H4 (cell line): ENCODE measurements at places on chromosomes 7 and 10. TPM values are rescaled to one million over a fixed set of nuclear protein-coding genes. Genes with fewer than 3 reads are reported as not detected.
A peak's percentile ranks its signal among the peaks of the same experiment; 100 is the strongest.

DNA sequence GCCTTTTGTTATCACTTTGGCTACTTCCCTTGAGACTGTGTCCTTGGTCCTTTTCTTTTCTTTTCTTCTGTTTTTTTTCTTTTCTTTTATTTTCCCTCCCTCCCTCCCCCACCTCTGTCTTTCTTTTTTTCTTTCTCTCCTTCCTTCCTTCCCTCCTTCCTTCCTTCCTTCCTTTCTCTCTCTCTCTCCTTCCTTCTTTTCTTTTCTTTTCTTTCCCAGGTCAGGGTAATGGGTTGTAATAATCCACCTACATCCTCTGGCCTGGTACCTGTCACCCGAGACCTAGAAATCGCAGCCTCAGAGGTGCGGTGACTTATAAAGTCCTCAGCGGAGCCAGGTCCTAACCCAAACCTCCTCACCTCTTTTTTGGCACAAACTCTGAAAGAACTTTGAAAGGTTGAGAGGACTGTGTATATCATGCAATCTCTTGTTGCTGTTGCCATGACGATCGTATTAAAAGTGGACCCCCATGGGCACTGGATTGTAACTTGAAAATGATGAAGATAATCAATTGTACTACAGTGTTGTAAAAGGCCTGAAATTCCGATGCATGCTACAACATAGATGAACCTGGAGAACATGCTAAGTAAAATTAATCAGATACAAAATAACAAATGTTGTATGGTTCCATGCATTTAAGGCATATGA, 140.7 kb upstream of the AGK start:
- DNase-seq, result no peak

GRCh38 chr10:101029520-101030295, 1.2 kb downstream of the PDZD7 start:
- no peak for DNase-seq

GRCh38 chr7:141710301-141710700, 2.1 kb downstream of the WEE2 start:
- DNase-seq, result no peak

- no peak for DNase-seq
Observed at GRCh38 chr10:120819366-120819765, 31.8 kb upstream of the WDR11 start.

DNA sequence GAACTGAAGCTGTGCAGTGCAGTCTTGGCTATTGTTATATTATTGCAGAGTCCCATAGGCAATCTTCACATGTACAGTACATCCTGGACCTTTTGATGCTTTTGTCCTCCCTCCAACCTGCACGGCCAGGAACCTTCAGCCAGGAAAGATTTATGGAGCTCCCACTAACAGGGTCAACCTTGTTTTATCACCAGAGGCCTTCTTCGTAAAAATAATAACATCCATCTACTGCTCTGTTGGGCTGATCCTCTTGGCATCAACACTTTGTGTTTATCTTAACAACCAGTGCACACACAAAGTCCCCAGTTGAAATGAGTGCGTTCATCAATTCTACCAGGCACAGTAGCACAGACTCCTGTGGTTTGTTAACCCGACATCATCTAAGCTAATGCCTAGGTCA, 72.4 kb downstream of the AGMO start:
- DNase-seq, result no peak

DNA sequence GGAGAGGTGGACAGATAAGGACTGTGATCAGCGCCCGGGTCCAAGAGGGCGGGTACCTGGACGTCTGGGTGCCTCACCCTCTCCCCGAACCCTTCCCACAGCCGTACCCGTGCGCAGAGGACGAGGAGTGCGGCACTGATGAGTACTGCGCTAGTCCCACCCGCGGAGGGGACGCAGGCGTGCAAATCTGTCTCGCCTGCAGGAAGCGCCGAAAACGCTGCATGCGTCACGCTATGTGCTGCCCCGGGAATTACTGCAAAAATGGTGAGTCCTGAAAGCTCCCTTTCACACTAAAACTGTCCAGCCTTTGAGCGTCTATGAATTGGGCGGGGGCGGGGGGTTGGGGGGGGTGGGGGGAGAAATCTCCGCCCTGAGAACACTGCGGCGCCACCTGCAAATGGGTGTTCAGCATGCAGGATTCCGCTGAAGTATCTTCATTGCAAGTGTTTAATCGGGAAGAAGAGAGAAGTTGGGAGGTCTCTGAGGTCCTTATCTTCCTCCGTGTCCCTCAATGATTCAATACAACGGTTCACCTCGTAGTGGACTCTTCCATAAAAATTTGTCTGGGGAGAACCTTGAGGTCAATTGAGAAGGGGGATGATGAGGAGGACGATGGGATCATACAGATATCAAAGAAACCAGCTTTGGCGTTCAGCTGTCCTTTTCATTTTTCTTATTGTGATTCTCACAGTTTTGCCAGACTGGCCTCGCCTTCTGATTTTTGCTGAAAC, 906 bp downstream of the DKK1 start:
- no peak for DNase-seq

GRCh38 chr7:155254018-155254417, 43.7 kb upstream of the INSIG1 start:
- no peak for DNase-seq

DNA sequence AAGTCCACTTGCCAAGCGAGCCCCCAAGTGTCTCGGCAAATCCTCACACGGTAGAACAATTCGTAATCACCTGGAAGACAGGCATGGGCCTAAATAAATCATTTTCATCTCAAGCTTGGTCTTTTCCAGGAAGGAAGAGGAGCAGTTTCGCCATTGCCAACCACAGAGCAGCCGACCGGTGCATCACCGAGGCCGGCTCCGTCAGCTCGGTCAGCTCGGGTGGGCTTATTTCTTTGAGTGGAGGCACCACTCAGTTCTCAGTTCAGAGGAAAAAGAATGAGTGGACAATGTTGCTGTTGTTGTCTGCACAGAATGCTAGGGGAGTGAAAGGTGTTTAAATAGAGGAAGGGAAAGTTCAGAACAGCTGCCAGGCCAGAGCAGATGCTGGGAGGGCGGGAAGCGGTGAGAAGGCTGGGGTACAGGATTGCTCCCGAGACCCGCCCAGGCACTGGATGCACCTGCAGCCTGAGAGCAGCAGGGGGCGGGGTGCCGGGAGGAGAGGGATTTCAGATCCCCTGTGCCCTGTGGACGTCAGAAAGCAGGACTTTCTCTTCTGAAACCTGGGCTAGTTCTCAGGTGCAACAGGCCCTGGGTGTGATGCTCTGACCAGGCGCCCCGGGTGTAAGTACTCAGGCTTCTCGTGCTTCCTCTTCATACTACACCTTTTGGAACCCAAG, 17.7 kb upstream of the IGFBP3 start:
- no peak for DNase-seq

DNA sequence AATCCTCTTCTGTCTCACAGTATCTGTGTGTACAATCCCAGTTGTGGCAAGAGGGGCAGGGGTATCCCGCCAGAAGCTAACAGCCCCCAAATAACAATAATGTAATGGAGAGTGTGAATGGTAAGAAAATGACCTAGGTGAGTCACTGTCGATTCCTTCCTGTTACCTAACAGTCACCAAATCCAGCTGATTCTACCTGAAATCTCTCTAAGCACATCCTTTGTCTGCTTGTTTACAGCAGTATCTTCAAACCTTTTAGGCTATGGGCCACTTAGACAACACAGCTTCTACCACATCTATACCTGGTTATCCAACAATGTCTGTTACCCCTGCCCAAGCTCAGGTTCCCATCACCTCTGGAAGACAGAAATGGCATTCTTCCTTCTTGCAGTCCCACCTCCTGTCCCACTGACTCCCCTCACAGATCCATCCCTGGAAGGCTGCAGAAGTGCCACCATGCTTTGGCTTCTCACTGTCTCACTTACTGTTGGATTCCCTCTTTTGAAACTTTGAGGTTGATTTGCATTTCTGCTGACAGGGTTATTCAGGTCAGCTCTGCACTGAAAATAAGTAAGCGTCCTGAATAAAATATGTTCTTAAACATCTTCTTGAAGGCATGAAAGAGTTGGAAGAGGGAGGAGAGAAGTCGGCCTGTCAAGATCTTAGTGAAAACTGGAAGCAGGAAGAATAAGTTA, 13.1 kb downstream of the PIP4K2A start:
- DNase-seq, result no peak

- no peak for DNase-seq
Observed at GRCh38 chr10:5942474-5942873, 34.9 kb downstream of the IL15RA start.

GRCh38 chr7:113561446-113561845, 357.4 kb downstream of the PPP1R3A start:
- DNase-seq, result peak; percentile 25

DNA sequence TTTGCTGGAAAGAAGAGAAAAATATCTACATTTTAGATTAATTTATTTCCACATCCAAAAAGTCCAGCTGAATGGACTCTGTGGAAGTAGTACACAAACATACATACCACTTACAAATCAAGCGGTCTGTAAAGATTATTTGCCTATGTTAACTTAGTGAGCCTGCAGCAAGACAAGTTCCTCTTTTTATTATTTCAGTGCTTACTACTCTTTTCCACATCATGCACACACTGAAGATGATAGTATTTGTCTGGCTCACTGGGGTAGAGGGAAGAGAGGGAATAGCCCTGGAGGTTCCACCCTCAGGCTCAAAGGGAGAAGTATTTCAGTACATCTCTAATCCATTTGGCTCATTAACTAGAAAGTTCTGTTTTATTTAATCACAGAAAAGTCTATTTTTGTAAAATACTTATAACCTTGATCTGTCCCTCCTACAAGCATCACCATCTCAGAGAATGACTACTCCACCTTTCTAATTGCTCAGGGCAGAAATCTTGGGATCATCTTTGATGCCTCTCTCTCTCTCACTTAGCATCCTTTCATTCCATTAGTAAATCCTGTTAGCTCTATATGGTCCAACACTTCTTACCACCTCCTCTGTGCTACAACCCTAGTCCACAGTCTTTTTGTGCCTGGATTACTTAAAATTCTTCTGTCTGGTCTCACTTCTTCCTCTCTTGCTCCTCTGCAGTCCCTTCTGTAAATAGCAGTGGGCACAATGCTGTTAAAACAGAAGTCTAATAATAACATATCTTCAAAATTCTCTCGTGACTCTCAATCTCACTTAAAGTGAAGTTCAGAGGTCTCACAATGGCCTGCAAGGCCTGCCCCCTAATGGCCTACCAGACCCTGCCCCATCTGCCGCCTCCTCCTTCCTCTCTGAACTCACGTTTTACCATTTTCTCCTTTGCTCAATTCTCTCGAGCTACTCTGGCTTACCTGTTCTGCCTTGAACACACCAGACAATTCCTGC, 64.3 kb upstream of the CCDC6 start:
- no peak for DNase-seq

The AS3MT gene
- not detected in 2 replicates for total RNA-seq

The CDK6 gene
- 49.2 and 59.7 TPM in 2 replicates for total RNA-seq

The ADARB2 gene
- 0.21 TPM in 1 of 2 replicates, not detected in the other for total RNA-seq

The CRPPA gene
- total RNA-seq, result 0.12 TPM in 1 of 2 replicates, not detected in the other

The TFEC gene
- total RNA-seq, result 0.39 and 0.62 TPM in 2 replicates

The CD36 gene
- 1.2 and 5.2 TPM in 2 replicates for total RNA-seq
